ENCODE measurements at places on chromosomes 2 and 18.

GRCh38 chr18:47604021-47604420 is 326.4 kb downstream of the SMAD2 start:
- DNase-seq: no peak

DNA sequence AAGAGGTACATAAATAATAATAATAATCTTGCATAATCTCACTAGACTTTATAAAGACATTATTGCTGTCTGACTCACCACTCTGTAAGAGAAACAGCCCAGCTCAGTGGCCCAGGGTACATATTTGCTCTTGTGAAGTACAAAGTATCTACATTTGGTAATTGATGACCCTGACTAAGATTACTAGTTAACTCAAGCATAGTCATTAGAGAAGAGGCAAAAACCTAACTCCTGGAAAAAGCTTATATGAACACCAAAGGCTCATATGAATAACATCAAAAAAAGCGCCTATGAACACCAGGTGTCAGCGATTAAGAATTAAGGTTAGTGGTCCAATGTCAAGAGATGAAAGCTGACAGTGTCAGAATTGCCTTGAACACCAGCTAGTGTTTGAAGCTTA is 38.4 kb downstream of the RAD51AP2 start:
- no peak for DNase-seq

DNA sequence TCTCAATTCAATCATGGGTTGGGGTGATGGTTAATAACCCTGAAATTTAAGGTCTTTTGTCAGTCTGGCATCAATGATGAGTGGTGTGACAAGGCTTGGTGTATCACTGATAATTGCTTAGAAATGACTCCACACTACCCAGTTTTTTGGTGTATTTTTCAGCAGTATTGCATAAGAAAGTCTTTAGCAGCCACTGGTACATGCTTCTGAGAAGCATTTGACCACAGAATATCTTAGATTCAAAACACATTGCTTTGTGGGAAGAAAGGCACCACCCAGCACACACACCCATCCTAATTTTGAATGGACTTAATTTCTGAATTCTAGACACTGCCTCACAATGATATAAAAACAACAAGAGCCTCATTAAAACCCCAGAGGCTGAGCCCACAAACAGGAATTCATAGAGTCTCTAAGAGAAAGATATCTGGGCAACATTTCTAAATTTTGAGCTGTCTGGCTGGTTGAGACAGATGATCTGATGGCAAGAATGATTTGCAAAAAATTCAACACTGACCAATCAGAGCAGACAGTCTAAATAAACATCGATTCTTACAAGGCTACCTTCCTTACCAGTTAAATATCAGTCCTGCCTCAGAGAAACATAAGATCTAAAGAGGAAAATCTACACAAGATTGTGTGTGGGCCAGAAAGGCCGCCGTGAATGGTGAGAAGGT is 114.7 kb upstream of the CYP1B1 start:
- no peak for DNase-seq

GRCh38 chr18:79251021-79251420 is 144.7 kb upstream of the NFATC1 start:
- no peak for DNase-seq

DNA sequence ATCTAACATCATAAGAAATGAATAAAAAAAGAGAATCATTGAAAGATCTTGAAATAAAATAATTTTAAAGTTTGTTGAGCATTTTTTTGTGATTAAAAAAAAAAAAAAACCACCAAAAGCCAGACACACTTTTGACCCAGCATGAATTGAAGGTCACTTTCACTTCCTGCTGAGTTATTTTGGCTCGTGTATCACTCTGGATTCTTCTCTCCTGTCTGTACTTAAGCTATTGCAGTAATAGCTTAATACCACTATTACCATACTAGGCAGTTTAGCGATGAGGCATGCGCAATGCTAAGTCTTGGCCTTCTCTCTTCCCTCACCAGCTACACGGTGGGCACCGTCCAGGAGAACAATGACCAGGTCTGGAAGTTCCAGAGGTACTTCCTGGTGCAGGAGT is 54.5 kb upstream of the SPP2 start:
- no peak for DNase-seq

GRCh38 chr2:220277445-220277975 is 650.1 kb downstream of the SLC4A3 start:
- no peak for DNase-seq

GRCh38 chr2:174012347-174013314 is 47.5 kb upstream of the SP3 start:
- no peak for DNase-seq
